ENCODE measurements at places on chromosomes 1 and 21. TPM values are rescaled to one million over a fixed set of nuclear protein-coding genes. Genes with fewer than 3 reads are reported as not detected.

GRCh38 chr21:29506947-29507346 lies 208.2 kb downstream of the BACH1 start:
- H3K4me1 ChIP-seq, result no peaks in the 10 kb centered on the region
- H3K27me3 ChIP-seq, result no peaks in the 10 kb centered on the region
- H3K27ac ChIP-seq, result no peak overlapping the region
- H3K4me3 ChIP-seq, result no peak overlapping the region
- no peaks in the 10 kb centered on the region for H3K36me3 ChIP-seq
- DNase-seq, result no peak

- no peaks in the 10 kb centered on the region for H3K27me3 ChIP-seq
- no peak for DNase-seq
- no peaks in the 10 kb centered on the region for H3K36me3 ChIP-seq
- no peak overlapping the region for H3K27ac ChIP-seq
- peaks cover 4% of the 10 kb centered on the region for H3K4me1 ChIP-seq
Measured at GRCh38 chr1:35449334-35450008, 107.7 kb downstream of the KIAA0319L start.

GRCh38 chr1:185990565-185990964 lies 256.4 kb downstream of the HMCN1 start:
- H3K27me3 ChIP-seq, result no peaks in the 10 kb centered on the region
- DNase-seq, result no peak
- H3K27ac ChIP-seq, result no peak overlapping the region
- H3K36me3 ChIP-seq, result no peaks in the 10 kb centered on the region

PDZK1IP1 gene
- not detected for total RNA-seq

DNA sequence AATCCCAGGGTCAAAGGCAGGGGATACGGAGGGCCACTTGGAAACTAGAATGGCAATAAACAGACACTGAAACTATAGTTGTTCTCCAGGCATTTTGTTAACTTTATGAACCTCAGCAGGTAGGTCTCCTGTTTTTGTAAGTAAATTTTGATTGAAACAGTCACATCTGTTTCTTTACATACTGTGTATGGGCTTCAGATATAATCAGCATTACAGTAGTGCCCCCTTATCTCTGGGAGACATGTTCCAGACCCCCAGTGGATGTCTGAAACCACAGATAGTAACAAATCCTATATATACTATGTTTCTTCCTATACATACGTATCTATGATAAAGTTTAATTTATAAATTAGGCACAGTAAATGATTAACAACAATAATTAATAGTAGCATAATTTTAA lies 11.5 kb downstream of the STIL start:
- H3K36me3 ChIP-seq, result no peaks in the 10 kb centered on the region
- no peak overlapping the region for H3K4me3 ChIP-seq
- H3K4me1 ChIP-seq, result no peaks in the 10 kb centered on the region

GRCh38 chr1:30599721-30600120 lies 123.7 kb downstream of the MATN1 start:
- peak; percentile 37 for DNase-seq
- no peaks in the 10 kb centered on the region for H3K27me3 ChIP-seq
- no peak overlapping the region for H3K27ac ChIP-seq
- no peaks in the 10 kb centered on the region for H3K36me3 ChIP-seq

DNA sequence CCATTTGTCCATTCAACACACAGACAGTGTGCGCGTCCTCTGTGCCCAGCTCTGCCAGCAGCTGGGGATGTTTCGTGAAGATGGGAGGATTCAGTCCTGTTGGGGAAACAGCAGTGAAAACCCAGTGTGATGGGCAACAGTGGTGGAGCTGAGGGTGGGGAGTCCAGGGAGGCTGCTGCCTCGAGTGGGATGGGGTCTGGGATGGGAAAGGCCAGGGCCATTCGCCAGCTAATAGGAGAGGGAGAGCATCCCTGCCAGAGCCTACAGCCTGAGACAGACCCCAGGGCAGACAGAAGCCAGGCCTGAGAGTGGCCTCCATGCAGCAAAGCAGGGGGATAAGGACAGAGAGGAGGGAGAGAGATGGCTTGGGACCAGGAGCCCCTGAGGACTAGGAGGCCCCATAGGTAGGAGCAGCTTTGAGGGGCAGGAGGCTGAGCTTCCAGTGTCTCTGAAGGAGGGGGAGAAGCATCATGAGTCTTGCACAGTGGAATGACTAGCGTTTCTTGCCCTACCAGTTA lies 252.6 kb downstream of the NPHP4 start:
- H3K27ac ChIP-seq, result no peak overlapping the region
- no peak for DNase-seq
- H3K36me3 ChIP-seq, result no peaks in the 10 kb centered on the region
- H3K4me1 ChIP-seq, result no peaks in the 10 kb centered on the region

C1orf94 gene
- total RNA-seq, result not detected

GRCh38 chr1:84141182-84142003 lies 2.7 kb upstream of the PRKACB start:
- H3K27ac ChIP-seq, result no peak overlapping the region
- no peak for DNase-seq
- no peaks in the 10 kb centered on the region for H3K36me3 ChIP-seq
- no peaks in the 10 kb centered on the region for H3K27me3 ChIP-seq
- H3K4me1 ChIP-seq, result no peaks in the 10 kb centered on the region

GRCh38 chr1:227899141-227899819 lies 48.5 kb downstream of the WNT9A start:
- no peak overlapping the region for H3K27ac ChIP-seq
- DNase-seq, result peak; percentile 8
- H3K36me3 ChIP-seq, result no peaks in the 10 kb centered on the region

F13B gene
- not detected for total RNA-seq

FCRL6 gene
- total RNA-seq, result 1.1 TPM

ADCY10 gene
- total RNA-seq, result 0.26 TPM

DNA sequence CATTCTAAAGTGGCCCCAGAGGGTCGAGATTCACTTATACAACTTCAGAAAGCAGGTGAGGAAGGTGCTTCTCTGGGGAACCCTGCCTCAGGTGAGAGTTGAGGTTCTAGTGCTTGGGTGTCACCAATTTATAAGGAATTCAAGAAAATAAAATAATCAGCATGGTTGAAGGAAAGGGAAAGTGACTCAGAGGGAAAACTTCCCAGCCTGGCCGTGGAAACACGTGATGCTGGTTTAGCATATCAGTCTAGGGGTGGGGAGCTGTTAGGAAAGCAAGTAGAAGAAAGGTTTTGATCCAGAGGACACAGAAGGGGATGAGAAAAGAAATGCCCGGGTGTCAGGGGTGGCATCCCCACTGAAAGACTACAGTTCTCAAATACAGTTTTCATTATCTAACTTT lies 37.7 kb upstream of the TMEM125 start:
- H3K27me3 ChIP-seq, result no peaks in the 10 kb centered on the region
- H3K27ac ChIP-seq, result no peak overlapping the region
- no peak for DNase-seq
- H3K4me1 ChIP-seq, result no peaks in the 10 kb centered on the region
- no peak overlapping the region for H3K4me3 ChIP-seq

S100A1 gene
- total RNA-seq, result not detected

- no peak overlapping the region for H3K27ac ChIP-seq
- no peaks in the 10 kb centered on the region for H3K36me3 ChIP-seq
- H3K4me3 ChIP-seq, result no peak overlapping the region
- DNase-seq, result no peak
- no peaks in the 10 kb centered on the region for H3K4me1 ChIP-seq
Measured at GRCh38 chr21:44364151-44365053, 11.0 kb downstream of the TRPM2 start.

DNA sequence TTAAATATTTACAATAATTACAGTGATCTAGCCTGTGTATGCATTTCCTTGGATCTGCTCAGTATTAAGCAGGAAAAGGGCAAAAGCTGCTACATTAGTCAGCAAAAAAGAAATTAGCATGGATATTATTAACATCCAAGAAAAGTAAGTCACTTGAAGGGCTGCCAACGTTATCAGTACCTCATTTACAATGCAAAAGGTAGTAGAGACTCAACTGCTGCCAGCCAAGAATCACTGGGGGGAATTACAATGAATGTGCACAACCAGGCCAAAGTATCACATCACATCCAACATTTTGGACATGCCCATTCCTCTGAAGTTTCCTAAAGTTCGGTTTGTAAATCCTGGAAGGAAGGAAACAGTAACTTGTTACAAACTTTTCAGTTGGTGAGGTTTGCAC lies 1.9 kb downstream of the CNN3 start:
- H3K27me3 ChIP-seq, result no peaks in the 10 kb centered on the region
- peak overlapping the region; percentile 67 for H3K4me3 ChIP-seq
- no peaks in the 10 kb centered on the region for H3K36me3 ChIP-seq
- peak overlapping the region; percentile 100 for H3K27ac ChIP-seq

DNA sequence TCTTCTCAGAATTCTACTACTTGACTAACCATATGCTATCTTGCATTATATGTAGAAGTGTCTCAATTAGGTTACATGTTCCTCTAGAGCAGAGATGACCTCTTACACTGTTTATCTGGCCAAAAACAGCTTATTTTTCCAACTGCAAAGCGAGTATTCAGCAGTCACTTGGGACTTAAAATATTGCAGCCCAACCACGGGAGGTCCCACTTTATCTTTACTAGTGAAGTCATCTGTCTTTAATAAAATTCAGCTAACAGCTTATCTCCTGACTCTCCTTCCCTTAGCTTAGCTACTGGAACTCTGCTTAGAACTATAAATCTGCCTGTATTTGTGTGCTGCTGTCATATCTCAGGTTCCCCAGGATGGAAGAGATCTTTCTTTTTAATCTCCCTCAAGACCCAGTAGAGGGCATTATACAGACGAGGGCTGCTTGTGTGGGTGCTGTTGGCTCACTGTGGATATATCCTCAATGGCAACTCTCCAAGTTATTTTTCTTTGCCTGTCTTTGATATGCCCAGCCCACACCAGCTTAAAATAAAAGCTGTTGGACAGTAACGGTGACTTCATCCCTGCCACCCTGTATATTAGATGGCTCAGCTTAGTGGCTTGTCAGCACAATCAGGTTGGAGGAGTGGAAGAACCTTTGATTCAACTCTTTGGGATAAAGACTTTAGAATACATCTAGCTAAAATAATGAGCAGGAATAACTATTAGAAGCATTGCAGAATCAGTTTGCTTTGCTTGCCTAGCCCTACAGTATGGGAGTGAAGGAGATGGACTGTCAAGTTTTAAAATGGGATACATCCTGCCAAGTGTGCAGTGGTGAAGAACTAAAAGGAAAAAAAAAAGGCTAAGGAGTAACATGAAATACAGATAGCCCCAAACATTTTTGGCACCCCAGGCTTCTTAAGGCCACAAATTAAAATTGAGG lies 9.6 kb downstream of the ENSA start:
- H3K36me3 ChIP-seq, result no peaks in the 10 kb centered on the region
- H3K4me3 ChIP-seq, result no peak overlapping the region
- DNase-seq, result no peak
- H3K27ac ChIP-seq, result peak overlapping the region; percentile 80
- no peaks in the 10 kb centered on the region for H3K27me3 ChIP-seq
- no peaks in the 10 kb centered on the region for H3K4me1 ChIP-seq

DNA sequence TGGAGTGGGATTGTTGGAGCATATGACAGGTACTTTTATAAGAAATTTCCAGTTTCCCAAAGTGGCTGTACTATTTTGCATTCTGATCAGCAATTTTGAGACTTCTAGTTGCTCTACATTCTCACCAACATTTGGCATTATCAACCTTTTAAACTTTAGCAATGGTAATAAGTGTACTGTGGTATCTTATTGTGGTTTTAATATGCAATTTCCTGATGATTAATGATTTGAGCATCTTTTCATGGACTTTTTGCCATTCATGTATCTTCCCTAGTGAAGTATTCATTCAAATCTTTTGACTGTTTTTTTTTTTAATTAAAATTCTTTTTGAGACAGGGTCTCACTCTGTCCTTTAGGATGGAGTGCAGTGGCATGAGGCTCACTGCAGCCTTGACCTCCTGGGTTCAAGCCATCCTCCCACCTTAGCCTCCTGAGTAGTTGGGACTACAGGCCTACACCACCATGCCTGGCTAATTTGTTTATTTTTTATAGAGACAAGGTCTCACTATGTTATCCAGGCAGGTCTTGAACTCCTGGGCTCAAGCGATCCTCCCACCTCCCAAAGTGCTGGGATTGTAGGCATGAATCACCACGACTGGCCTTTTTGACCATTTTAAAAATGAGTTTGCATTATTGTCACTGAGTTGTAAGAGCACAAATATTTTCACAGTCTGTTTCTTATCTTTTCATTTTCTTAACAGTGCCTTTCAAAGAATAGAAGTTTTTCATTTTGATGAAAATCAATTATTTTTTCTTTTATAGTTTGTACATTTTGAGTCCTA lies 7.8 kb upstream of the SLC6A9 start:
- no peak overlapping the region for H3K4me3 ChIP-seq
- H3K4me1 ChIP-seq, result no peaks in the 10 kb centered on the region
- no peak overlapping the region for H3K27ac ChIP-seq
- no peaks in the 10 kb centered on the region for H3K36me3 ChIP-seq
- DNase-seq, result no peak

DNA sequence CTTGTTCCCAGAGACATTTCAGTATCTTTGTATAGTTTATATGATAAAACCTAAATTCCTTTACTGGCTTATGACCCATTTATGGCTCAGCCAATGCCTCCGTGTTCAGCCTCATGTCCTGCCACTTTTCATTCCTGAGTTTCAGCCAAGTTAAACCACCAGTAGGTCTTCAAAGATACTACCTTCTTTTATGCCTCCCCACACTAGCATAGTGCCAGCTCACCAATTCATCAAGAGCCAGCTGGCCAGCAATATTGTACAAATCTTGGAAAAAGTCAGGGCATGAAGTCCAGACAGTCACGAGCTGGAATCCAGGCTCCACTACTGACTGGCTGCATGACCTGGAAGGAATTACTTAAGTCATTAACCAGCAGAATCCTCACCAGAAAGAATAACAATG lies 446.0 kb downstream of the GPATCH2 start:
- H3K36me3 ChIP-seq, result no peaks in the 10 kb centered on the region
- DNase-seq, result no peak
- H3K4me3 ChIP-seq, result no peak overlapping the region
- no peak overlapping the region for H3K27ac ChIP-seq
- no peaks in the 10 kb centered on the region for H3K27me3 ChIP-seq

PRKAA2 gene
- 10.0 TPM for total RNA-seq

FCGR1A gene
- total RNA-seq, result 1.6 TPM

GRCh38 chr1:29574871-29575270 lies 338.5 kb downstream of the PTPRU start:
- no peaks in the 10 kb centered on the region for H3K36me3 ChIP-seq
- H3K4me1 ChIP-seq, result no peaks in the 10 kb centered on the region
- no peak for DNase-seq
- no peaks in the 10 kb centered on the region for H3K27me3 ChIP-seq
- H3K27ac ChIP-seq, result no peak overlapping the region
- no peak overlapping the region for H3K4me3 ChIP-seq

DNA sequence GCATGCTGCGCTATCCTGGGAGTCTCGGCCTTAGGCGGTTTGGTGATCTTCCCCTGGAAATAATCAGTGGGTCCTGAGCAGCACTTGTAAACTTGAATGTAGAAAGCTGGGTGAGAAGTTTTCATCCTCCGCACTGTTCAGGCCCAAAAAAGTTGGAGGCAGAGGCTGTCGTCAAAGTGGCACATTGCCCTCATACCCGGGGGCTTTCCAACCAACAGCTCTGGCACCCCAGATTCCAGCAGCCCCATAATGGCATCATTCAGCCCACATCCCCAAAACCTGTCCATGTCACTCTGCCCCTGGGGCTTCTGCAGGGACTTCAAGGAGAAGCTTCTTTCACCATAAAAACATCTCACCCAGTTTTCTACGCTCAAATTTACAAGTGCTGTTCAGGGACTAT lies 59.3 kb downstream of the TOR1AIP2 start:
- no peak overlapping the region for H3K27ac ChIP-seq
- no peaks in the 10 kb centered on the region for H3K36me3 ChIP-seq
- no peaks in the 10 kb centered on the region for H3K4me1 ChIP-seq
- no peak overlapping the region for H3K4me3 ChIP-seq
- no peak for DNase-seq

GRCh38 chr1:45767035-45767434 lies 16.6 kb upstream of the IPP start:
- no peaks in the 10 kb centered on the region for H3K4me1 ChIP-seq
- H3K36me3 ChIP-seq, result no peaks in the 10 kb centered on the region
- DNase-seq, result no peak
- no peaks in the 10 kb centered on the region for H3K27me3 ChIP-seq

ATF3 gene
- total RNA-seq, result 13.1 TPM
